ENCODE measurements at places on chromosomes 4 and X.

- no peak for DNase-seq
These were observed 10.7 kb upstream of the YIPF7 start for GRCh38 chr4:44661940-44662622.

- DNase-seq: peak; percentile 45
These were observed 82.6 kb downstream of the SORBS2 start for GRCh38 chr4:185729391-185729804.

DNA sequence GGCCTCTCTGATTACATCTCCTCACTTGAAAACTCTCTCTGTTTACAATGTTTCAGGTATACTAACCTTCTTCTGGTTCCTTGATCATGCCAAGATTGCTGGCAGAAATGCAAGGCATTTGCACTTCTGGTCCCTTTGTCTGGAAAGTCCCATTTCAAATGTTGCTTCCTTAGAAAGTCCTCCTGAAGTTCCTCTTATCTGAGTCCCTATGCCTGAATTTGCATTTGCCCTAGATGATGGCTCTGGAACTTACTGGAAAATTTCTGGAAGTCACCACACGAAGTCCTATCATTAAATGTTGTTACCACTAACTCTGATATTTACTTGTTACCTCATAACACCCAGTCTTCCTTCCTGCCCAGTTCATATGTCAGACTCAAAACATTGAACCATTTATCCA lies 176.4 kb downstream of the EFHC2 start:
- DNase-seq: no peak

DNA sequence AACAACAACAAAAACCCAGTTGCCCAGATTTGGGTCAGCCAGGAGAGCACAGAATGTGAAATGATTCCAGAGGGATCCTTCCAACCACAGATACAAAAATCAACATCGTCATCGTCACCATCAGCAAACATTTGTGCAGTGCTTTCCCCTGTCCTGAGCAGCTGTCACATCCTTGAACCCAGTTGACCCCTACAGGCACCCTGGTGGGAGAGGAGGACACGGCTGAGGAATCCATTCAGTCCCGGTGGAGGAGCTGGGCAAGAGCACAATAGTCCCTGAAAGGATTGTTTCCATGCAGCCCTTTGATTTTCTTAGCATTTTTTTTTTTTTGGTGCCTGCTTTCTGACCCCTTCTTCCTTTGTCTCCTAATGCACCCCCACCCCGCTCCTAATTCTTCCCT lies 37.1 kb upstream of the STX18 start:
- DNase-seq: no peak

GRCh38 chr4:26807330-26807729 lies 53.3 kb upstream of the STIM2 start:
- no peak for DNase-seq

GRCh38 chrX:120456973-120457372 lies 12.1 kb downstream of the LAMP2 start:
- no peak for DNase-seq

DNA sequence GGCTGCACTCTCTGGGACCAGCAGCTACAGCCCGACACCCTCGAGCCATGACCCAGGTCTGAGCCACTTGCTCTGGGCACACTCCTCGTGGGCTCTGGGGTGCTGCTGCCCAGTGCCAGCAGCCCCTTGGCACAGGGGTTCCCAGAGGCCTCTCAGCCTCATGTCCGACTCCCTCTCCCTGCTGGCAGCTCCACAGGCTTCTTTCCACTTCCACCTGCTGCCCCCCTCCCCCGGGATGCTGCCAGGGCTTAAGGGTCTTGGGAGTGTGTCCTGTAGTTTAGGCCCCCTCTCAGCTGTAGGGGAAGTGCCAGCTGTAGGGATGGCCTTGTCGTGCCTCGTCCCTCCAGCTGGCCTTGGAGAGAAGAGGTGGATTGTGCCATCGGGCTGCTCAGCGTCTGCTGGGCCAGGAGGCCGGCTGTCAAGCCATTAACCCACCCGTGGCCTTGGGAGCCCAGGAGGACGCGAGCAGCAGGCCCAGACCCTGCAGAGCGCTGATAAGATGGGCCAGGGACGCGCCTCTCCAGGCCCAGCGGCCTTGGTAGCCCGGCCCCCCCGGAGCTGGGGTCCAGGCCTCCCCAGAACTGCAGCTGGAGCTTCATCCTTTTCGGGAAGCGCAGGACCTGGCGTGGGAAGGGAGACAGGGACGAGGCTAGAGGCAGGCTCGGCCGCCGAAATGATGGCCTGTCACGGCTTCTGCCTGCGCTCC lies 1.0 kb upstream of the USP27X start:
- peak; percentile 8 for DNase-seq

DNA sequence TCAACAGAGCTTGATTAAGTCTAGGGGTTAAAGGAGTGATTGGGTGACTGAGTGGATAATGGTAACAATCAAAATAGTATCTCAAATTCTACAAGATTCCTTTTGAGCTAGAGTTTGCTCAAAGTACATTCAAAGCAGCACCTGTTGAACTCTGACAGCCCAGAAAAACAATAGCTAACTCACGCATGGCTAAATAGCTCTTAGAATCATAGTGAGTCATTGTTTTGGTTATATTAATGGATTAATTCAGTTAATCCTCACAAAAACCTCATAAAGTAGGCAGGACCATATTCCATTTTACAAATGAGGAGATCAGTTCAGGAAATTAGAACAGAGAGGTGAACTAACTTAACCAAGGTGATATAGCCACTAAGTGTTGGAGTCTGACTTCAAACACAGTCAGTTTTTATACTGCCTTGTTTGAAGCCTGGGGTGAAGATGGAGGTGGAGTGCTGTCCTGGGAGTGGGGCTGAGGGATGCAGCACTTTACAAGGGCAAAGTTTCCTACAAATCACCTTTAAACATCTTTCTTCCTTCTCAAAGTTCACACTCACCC lies 35.9 kb upstream of the PPM1K start:
- DNase-seq: no peak

GRCh38 chr4:39574946-39575345 lies 47.7 kb upstream of the UGDH start:
- DNase-seq: no peak

GRCh38 chr4:136337216-136337615 lies 1195.1 kb downstream of the PCDH18 start:
- DNase-seq: no peak

GRCh38 chr4:102552781-102553180 lies 51.6 kb downstream of the NFKB1 start:
- no peak for DNase-seq

- DNase-seq: peak; percentile 89
These were observed 95.2 kb downstream of the DCLK2 start for GRCh38 chr4:150173432-150173861.

- no peak for DNase-seq
These were observed 103.3 kb upstream of the CPEB2 start for GRCh38 chr4:14898989-14899388.

GRCh38 chr4:89307446-89308160 lies at the start of gene GPRIN3:
Gene GPRIN3, minus strand, starts transcription at chr4:89307800. Its CDS starts 57,690 bp downstream, at chr4:89250110.
- DNase-seq: peak; percentile 59

- DNase-seq: peak; percentile 93
These were observed 18.5 kb upstream of the DRD5 start for GRCh38 chr4:9762823-9763475.

- DNase-seq: peak; percentile 6
These were observed 43.7 kb downstream of the OTOP1 start for GRCh38 chr4:4182835-4183568.

DNA sequence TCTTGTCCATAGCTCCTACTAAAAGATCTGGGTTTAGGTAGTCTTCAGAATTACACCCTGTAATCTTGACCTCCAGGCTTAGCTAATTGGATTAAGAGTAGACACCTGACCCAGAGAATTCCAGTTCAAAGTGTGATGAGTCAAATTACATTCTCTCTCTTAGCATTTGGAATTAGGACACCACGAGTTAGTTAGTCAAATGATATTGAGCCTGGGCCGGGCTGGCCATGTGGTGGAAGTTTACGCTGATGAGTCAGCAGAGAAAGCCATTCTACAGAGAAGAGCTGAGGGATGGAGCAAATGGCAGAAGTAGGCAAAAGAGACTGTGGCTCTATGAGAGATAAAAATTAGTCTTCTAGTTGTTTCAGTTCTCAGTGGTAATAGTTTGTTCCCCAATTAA lies 31.1 kb downstream of the CEP44 start:
- no peak for DNase-seq

DNA sequence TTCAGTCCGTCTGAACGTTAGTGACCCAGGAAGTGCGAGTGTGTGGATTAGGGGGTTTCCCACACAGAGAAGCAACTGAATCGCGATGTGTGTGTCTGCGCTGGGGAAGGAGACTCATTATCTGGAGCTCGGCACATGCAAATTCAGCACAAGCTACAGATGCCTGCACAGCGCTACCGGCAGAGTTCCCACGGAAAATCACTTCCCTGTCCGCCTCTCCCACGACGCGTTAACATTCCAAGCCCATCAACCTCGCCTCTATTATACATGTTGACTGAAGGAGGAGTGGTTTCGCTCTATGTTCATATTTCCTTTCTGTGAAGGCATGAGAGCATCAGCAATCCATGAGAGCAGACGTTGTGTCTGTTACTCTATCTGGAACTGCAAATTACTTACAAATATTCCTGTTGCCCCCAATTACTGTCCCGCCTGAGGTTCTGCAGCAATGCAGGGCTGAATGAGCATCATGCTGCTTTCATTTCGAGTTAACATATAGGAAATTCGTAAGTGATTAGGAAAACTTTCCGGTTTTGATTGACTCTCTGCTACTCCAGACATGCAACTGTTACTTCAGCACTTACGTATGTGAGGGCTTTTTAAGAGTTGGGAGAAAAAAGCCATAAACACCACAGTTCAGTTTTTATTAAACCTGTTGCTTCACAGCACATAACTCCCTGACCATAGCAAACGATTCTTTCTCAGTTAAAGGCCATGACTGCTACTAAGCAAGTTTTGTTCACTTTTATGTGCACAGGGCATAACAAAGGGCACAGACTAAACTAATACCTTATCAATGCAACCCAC lies 15.0 kb upstream of the MTNR1A start:
- DNase-seq: peak; percentile 14

DNA sequence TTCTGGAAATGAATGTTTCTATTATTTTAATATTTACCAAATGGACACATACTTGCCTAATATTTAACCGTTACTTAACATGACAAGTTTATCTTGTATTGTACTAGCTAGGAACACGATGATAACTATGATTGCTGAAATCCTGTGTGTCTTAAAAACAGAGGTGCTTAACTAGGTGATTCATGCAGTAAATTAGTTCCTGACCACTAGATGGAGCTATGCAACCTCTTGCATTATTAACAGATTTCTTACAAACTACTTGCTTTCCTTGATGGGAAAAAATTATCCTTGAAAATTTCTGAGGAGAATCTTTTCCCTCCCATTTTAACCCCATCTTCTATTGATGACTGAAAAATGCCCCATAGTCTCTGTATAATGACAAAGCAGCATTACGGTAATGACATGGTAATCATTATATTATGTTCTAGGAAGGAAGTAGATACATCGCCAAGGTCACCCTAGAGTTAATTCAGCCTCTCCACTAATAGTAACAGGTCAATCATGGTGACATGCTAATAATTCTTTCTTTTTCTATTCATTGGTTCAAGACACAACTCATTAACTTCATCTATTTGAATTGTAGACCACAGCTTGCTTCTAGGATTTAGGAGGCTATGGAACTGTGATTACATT lies 844.2 kb downstream of the RAPGEF2 start:
- peak; percentile 80 for DNase-seq

Data from brain (organoid and tissue), 16 donors.